MCF 10A (cell line): ENCODE measurements at places on chromosomes 6 and 20. TPM values are rescaled to one million over a fixed set of nuclear protein-coding genes. Genes with fewer than 3 reads are reported as not detected.

The MCCD1 gene
- not detected in 2 replicates for total RNA-seq

DNA sequence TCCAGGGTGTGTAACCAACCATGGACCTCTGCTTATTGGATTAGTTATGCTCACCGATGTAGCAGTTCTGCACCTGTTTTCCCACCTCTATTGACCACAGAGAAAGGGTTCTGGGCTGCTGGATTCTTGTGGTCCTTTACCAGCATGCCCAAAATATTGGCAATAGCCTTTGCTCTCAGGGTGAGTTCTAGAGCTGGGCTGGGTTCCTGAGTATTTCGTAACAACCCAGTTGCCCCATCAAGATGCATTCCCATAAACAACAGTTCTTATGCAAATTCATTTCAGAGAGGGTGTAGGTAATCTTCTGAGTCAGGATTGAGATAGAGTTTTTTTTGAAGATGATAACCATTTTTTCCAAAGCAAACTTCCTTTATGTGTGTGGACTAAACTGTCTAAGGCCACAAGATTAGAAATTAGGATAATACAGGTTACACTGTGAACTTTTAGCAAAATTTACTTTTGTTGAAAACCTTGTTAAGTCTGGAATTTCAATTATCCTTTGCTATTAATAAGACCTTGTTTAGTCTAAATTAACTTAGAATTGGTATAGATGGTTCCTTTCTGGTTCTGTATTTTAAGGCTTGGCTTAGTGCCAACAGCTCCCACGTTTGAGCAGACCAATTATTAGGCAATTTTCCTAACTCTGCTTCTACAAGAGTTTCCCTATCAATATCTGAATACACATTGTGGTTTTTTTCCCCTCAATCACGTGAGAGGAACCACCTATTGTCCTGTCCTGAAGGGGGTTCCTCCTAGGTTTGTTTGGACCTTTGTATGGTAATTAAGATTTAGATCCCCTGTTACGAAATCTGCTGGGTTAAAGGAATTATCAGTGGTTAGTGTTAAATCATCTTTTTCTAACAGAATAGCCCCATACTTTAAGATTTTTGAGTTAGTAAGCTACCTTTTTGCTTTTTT is 46.1 kb downstream of the TBX18 start:
- peak; percentile 60 for DNase-seq
- no peaks in the 10 kb centered on the region for H3K27me3 ChIP-seq
- H3K36me3 ChIP-seq: peaks cover 6% of the 10 kb centered on the region
- peaks cover 11% of the 10 kb centered on the region for H3K4me1 ChIP-seq
- H3K27ac ChIP-seq: no peak overlapping the region

- no peaks in the 10 kb centered on the region for H3K4me1 ChIP-seq
- H3K27ac ChIP-seq: no peak overlapping the region
- H3K4me3 ChIP-seq: no peak overlapping the region
- H3K27me3 ChIP-seq: no peaks in the 10 kb centered on the region
These were observed 261.1 kb upstream of the CITED2 start for GRCh38 chr6:139635401-139636130.

DNA sequence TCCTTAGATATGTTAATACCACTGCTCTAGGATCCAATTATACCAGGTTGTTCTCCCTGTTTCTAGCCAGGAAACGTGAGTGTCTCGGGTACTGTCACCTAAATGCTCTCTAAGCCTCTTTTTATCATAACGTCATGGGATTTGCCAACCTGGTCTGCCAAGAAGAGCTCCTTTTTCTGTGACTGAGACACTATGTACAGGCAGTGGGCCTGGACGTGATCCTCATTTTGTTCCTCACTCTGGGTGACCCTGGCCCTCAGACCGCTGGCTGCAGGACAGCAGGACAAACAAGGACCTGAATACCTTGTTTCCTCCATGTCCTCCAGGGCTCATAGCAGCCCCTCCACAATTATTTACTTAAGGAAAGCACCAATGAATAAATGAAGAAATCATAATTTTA is 69.1 kb downstream of the CD164 start:
- no peak overlapping the region for H3K27ac ChIP-seq
- no peaks in the 10 kb centered on the region for H3K4me1 ChIP-seq
- H3K4me3 ChIP-seq: no peak overlapping the region
- no peak for DNase-seq
- H3K27me3 ChIP-seq: no peaks in the 10 kb centered on the region

GRCh38 chr6:134980846-134981245 is 30.9 kb upstream of the ALDH8A1 start:
- H3K4me1 ChIP-seq: peaks cover 13% of the 10 kb centered on the region
- no peak overlapping the region for H3K27ac ChIP-seq
- DNase-seq: no peak
